ENCODE measurements at places on chromosomes 1 and 21. TPM values are rescaled to one million over a fixed set of nuclear protein-coding genes. Genes with fewer than 3 reads are reported as not detected.

DNA sequence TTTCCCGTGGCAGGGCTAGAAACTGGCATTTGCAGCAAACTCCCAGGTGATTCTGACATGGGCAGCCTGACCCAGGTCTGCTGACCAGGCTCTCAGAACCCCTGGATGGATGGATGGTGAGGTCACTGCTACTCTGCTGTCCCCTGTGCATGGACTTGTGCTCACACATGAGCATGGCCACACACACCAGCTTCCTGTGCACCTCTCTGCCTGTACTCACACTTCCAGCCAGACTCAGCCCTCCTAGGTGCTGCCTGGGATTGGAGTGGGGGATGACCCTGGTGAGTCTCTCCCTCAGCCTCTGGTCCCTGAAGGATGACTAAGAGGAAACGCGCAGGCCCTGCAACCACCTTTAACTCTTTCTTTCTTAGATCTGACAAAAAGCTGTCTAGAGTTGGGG is 361.1 kb downstream of the HHAT start:
- no peak for DNase-seq

- no peak for DNase-seq
Measured at GRCh38 chr1:205182930-205183329, 28.6 kb downstream of the DSTYK start.

- DNase-seq = no peak
Measured at GRCh38 chr1:233865902-233866301, 38.6 kb upstream of the SLC35F3 start.

MROH7 gene
- 11.8 TPM for total RNA-seq

DNA sequence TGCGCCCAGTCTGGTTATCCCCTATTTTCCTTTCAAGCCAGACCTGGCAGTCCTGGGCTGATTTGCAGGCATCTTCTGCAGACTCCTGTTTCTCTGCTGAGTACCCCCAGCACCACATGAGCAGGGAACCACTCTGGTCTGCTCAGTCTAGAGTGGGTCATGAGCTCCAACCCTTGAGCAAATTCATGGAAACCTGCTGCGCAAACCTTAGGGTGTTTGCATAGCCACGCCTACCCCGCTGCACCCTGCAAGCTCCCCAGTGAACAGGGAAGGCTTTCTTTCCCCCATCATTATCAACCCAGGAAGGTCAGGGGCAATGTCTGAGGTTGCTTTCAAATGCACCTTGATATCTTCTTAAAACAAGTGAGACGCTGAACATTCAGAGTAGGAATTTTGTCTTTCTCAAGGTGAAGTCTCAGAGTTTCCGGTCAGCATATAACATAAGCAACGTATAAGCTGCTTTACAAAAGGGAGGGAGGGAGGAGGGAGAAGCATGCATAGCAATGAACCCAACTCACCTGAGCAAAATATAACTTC is 11.1 kb upstream of the KCNE1 start:
- no peak for DNase-seq

DNA sequence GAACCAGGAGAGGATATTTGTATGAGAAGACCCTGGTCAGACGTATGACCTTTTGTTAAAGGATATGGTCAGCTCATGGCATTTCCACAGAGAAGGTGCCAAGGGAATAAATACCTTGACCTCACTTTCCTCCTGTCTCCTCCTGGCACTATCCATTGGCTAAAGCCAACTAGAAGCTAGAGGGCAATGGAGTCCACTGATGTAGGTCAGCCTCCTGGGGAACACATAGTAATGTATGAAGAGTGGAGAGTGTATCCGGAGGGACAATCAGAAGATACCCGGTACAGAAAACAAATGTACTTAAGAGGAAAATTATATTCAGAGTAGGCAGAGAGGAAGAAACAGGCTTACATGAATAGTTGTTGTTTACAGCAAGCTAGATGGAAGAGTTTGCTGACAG is 698 bp upstream of the NTMT2 start:
- no peak for DNase-seq

DNA sequence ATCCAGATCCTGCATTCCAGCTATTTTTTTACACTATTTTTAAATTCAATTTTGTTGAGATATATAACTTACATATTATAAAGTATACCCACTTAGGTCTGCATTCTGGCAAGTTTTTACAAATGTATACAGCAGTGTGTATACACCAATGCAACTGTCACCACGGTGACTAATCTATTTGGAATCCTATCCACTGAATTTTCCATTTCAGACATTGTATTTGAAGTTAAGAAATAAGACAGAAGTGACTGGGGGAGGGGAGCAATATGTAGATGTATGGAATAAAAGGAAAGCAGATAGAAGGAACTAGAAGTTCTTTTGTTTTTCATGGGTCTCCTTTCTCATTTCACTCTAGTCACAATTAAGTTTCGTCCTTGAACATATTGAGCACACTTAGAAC is 431.5 kb upstream of the CHRM3 start:
- no peak for DNase-seq

DNA sequence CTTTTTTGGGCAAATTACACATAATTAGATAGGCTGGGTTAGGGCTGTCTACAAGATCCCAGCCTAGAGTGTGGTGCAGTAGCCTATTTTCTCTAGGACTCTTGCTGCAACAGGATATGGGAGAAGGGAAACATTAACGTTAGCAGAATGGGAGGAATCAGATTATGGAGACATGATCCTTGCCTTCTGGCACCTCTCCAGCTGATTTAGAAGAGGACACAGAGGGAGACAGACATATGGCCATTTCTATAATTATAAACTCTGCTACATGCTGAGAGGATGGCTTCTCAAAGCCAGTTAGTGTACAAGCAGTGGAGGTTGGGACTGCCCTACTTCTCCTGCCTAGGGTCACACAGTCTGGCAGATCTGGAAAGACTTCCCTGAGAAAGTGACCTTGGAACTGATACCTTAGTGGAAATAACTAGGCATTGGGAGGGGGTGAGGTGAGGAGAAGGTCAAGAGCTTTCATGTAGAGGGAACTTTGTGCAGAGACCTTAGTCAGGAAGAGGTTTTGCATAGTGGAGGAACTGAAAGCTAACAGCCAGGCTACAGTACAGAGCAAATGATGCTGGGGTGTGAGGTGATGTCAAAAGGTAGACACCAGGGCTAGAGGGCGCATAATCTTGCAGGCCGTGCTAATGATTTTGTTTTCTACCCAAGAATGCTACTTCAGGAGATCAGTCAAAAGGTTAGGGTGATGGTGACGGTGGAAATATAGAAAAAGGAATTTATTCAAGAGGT is 1.2 kb upstream of the CD1D start:
- no peak for DNase-seq

LRRN2 gene
- 7.8 TPM for total RNA-seq

GRCh38 chr1:232471250-232471649 is 158.7 kb downstream of the SIPA1L2 start:
- no peak for DNase-seq

ATP1A4 gene
- 3.0 TPM for total RNA-seq

CELA2A gene
- total RNA-seq = not detected

DNA sequence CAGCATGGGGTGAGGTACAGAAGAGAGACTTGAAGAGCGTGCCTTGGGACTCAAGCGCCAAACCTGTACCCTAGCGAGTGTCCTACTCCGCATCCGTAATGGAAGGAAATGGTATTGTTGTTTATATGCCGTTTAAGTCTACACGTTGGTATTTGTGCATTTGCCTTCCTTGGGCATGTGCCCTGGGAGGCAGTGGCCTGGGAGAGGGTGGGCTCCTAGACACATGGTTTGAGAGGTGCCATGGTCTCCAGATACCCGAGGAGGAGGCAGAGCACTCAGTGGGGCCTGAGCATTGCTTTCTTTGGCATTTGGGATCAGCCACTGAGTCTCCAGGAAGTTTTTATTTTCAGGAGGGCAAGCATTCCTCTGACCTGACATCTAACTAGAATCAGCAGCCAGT is 6.5 kb downstream of the ZNF672 start:
- no peak for DNase-seq

Measured in sigmoid colon (tissue), 7 donors.